ENCODE measurements at places on chromosomes 1 and 21.
A peak's percentile ranks its signal among the peaks of the same experiment; 100 is the strongest.

GRCh38 chr1:84412316-84412942 lies 14.1 kb downstream of the DNASE2B start:
- no peak for DNase-seq

- peak; percentile 10 for DNase-seq
These were observed 531 bp upstream of the HMGN2 start for GRCh38 chr1:26471498-26472319.

DNA sequence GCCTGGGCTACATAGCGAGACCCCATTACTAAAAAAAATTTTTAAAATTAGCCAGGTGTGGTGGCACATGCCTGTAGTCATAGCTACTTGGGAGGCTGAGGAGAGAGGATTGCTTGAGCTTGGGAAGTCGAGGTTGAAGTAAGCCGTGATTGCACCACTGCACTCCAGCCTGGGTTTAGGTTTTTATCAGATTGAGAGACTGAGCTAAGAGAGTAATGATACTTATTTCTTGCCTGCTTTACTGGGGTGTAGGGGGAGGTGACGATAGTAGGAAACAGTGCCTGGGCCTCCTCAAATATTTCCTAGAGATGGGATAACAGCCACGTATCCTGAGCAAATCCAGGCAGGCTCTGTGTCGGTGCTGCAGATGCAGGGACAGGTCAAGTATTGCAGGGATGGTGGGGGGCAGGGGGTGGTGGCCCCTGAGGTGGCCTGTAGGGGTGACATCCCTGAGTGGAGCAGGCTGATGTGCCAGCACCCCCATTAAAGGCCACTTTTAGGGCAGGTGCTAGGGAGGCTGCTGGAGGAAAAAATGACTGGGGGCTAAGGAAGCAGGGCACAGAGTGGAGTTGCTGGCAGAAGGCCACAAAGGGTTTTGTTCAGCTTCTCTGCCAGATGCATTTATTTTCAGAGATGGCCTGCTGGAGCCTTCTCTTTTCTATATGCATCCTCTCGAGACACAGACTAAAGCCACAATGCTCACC lies 130.5 kb downstream of the RHOU start:
- DNase-seq, result no peak

- no peak for DNase-seq
These were observed 671 bp downstream of the KIF26B start for GRCh38 chr1:245155272-245156040.

- DNase-seq, result no peak
These were observed 86.2 kb downstream of the SLC66A1 start for GRCh38 chr1:19398309-19398760.

- no peak for DNase-seq
These were observed 23.5 kb downstream of the PHGDH start for GRCh38 chr1:119735217-119735616.

DNA sequence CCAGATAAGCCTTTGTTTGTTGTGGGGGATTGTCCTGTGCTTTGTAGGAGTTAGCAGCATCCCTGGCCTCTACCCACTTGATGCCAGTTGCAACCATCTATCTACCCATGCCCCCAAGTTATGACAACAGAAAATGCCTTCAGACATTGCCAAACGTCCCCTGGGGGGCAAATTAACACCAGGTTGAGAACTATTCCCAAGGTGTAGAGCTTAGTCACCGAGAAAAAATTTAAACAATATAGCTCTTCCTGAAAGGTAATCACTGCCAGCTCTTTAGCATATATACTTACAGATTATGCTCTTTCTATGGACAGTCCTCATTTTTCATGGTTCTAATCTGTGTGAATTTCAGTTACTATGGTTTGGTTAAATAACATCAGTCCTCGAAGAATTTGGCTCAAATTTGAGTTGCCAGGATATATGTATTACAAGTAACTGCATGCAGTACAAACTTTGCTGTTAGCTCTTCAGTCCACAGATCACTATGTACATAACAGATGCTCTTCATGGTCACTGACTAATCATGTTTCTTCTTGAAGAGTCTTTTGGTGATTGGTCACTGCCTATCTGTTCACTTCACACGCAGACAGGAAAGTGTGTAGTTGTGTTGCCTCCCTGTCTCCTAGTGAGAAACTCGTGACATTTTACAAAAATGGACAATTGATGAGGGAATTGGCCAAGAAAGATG lies 25.2 kb downstream of the MAPKAPK2 start:
- DNase-seq, result no peak

DNA sequence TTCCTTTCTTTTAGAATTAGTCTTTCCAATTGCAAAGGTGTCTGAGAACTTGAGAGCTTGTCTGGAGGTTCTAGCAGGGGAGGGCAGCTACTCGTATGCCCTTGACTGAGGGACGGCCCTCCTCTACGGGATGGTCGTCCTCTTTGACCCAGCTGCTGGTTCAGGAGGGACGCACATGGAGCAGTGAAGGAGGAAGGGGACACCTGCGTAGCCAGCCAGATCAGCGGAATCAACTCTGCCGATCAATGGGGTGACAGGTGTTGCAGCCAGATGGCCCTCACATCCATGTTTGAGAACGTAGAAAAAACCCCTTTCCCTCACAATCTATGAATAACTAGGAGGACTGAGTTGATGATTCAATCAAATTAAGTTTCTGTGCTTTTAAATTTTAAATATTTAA lies 15.7 kb upstream of the A3GALT2 start:
- no peak for DNase-seq

DNA sequence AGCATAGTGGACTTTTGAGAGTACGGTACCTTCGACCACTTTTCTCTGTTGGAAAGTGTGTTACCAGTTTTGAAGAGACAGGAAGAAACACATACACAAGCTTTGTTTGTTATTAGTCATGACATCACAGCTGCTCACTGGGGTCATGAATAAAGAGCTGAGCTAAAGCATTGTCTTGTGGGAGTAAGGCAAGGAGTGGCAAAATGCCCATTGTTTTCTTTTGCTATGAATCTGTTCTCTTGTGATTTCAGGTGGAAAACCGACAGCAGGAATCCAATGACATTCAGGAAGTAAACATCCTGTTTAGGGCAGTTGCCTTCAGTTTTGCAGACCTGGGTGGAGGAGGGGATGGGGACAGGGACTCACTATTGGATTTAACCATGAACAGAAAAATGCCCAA lies 66.2 kb downstream of the RGL1 start:
- DNase-seq, result no peak

All from CD4-positive, alpha-beta T cell treated with Interleukin-1 beta for 1 hour (primary cell).